SJSA1 (cell line): ENCODE measurements at places on chromosomes 5 and 9. TPM values are rescaled to one million over a fixed set of nuclear protein-coding genes. Genes with fewer than 3 reads are reported as not detected.

DNA sequence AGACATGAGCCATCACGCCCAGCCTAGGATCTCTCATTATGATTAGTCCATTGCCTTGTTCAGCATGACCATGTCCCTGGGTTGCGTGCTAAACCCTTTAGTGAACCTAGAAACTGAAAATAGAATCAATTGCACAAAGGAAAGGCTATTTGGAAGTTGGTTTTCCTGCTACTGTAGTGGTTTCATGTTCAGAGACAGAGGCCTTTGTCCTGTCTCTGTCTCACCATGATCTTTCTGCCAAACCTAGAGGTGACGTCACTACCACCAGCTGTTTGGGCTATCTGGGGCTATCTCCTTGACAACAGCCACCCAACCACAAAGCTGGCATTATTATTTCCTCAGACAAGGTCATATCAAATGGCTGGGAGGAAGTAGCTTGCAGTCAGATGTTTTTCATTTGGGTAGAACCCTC, 4.0 kb upstream of the CDK5RAP2 start:
- no peaks in the 10 kb centered on the region for H3K27me3 ChIP-seq
- H3K4me1 ChIP-seq, result peaks cover 11% of the 10 kb centered on the region
- H3K4me3 ChIP-seq, result no peak overlapping the region
- DNase-seq, result peak; percentile 70

GRCh38 chr5:9698125-9698826, 68.1 kb upstream of the TAS2R1 start:
- no peak overlapping the region for H3K4me3 ChIP-seq
- DNase-seq, result peak; percentile 88
- no peaks in the 10 kb centered on the region for H3K36me3 ChIP-seq
- H3K4me1 ChIP-seq, result peaks cover 27% of the 10 kb centered on the region
- peak overlapping the region; percentile 82 for H3K27ac ChIP-seq
- no peaks in the 10 kb centered on the region for H3K27me3 ChIP-seq

DNA sequence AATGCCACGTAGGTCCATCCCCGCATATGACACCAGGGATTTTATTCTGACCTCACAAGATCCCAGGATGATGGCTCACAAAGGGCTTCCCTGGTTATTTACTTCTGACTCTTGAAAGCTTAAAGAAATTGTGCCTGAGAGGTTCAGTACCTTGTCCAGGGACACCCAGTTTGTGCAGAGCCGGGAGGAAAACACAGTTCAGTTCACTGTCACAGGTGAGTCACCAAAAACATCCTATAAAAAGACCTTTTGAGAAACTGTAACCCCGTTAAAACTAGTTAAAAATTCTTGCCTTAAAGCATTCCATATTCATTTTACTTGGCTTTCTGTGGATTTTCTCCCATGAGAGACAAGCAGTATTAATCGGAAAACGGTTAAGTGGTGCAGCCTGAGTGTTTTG, 56.6 kb downstream of the ZNF510 start:
- H3K36me3 ChIP-seq, result no peaks in the 10 kb centered on the region
- no peak overlapping the region for H3K27ac ChIP-seq
- no peak overlapping the region for H3K4me3 ChIP-seq

- no peak overlapping the region for H3K27ac ChIP-seq
- DNase-seq, result no peak
- peaks cover 3% of the 10 kb centered on the region; the same call in 1 of the 2 replicates for H3K4me1 ChIP-seq
- no peaks in the 10 kb centered on the region for H3K36me3 ChIP-seq
- no peak overlapping the region for H3K4me3 ChIP-seq
Measured at GRCh38 chr9:134313470-134313869, 12.8 kb upstream of the RXRA start.

PCDHGA9 gene
- total RNA-seq, result 0.55 TPM in 1 of 2 replicates, not detected in the other

- no peaks in the 10 kb centered on the region for H3K27me3 ChIP-seq
- no peaks in the 10 kb centered on the region; the same call in 1 of the 2 replicates for H3K36me3 ChIP-seq
- H3K4me1 ChIP-seq, result peaks cover 87% of the 10 kb centered on the region
- DNase-seq, result peak; percentile 60
- H3K4me3 ChIP-seq, result no peak overlapping the region
Measured at GRCh38 chr5:57839025-57839424, 356.4 kb upstream of the ACTBL2 start.

ELAVL2 gene
- total RNA-seq, result 0.08 TPM in 1 of 2 replicates, not detected in the other

GRCh38 chr5:95283761-95284571, 928 bp downstream of the MCTP1 start:
- no peaks in the 10 kb centered on the region for H3K36me3 ChIP-seq
- no peak overlapping the region for H3K27ac ChIP-seq
- H3K27me3 ChIP-seq, result peaks cover 95% of the 10 kb centered on the region
- peaks cover 23% of the 10 kb centered on the region for H3K4me1 ChIP-seq
- DNase-seq, result no peak

FOXD4 gene
- total RNA-seq, result 0.24 TPM in 1 of 2 replicates, not detected in the other

GRCh38 chr9:127290561-127291065, 26.0 kb downstream of the GARNL3 start:
- H3K36me3 ChIP-seq, result no peaks in the 10 kb centered on the region
- H3K27me3 ChIP-seq, result no peaks in the 10 kb centered on the region
- H3K4me3 ChIP-seq, result no peak overlapping the region
- no peak overlapping the region for H3K27ac ChIP-seq
- H3K4me1 ChIP-seq, result no peaks in the 10 kb centered on the region

- H3K27me3 ChIP-seq, result no peaks in the 10 kb centered on the region
- no peaks in the 10 kb centered on the region for H3K36me3 ChIP-seq
- H3K4me1 ChIP-seq, result peaks cover 5% of the 10 kb centered on the region
- no peak overlapping the region for H3K27ac ChIP-seq
- H3K4me3 ChIP-seq, result no peak overlapping the region
- no peak for DNase-seq
Measured at GRCh38 chr5:138955013-138955660, 80.0 kb upstream of the LRRTM2 start.

DNA sequence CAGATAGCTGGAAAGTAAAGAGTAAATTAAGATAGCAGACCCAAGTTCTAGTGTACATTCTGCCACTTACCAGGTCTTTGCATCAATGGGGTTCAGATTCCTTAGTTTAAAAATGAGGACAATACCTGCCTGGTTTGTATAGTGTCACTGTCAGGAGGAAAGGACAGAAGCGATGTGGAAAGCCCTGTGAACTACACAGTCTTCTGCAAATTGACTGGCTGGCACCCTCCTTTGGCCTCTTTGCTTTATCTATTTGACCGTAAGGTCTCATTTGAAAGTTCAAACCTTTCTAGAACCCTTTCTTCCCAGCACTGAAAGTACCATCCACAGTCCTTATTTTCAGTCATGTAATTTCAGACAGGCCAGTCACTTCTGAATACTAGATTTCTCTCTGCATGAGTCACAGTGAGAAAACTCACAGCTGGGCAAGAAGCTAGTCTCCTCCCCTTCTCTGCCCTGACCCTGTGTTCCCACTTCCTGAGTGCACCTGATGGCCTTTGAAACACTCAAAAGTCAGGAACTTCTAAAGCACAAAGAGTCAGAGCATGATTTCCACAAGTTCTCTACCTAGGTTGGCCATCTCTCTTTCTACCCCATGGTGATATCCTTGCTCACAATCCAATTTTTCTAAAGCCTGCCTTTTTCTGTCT, 91.3 kb upstream of the RASEF start:
- no peaks in the 10 kb centered on the region for H3K27me3 ChIP-seq
- H3K4me1 ChIP-seq, result no peaks in the 10 kb centered on the region
- H3K4me3 ChIP-seq, result no peak overlapping the region
- H3K36me3 ChIP-seq, result no peaks in the 10 kb centered on the region

DNA sequence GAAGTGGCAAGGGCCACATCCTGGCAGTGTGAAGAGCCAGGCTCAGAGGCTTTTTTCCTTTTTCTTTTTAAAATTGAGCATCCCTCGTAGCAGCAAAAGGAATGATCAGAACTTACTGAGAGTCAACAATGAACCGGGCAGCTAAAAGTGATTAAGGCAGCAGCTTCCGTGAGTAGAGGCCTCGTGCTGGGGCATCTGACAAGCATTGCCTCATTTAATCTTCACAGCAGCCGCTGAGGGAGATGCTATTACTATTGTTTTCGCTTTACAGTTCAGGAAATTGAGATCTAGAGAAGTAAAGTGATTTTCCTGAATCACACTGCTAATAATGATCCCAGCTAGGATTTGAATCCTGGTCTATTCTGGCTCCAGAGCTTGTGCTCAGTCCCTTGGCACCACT, 30.7 kb upstream of the PTGS1 start:
- H3K36me3 ChIP-seq, result no peaks in the 10 kb centered on the region
- no peaks in the 10 kb centered on the region for H3K27me3 ChIP-seq

GRCh38 chr9:127805620-127806019, 2.9 kb downstream of the FPGS start:
- H3K27ac ChIP-seq, result no peak overlapping the region
- DNase-seq, result no peak
- H3K4me1 ChIP-seq, result peaks cover 18% of the 10 kb centered on the region
- peaks cover 61% of the 10 kb centered on the region for H3K36me3 ChIP-seq
- H3K4me3 ChIP-seq, result no peak overlapping the region

- DNase-seq, result peak; percentile 83
- H3K36me3 ChIP-seq, result peaks cover 67% of the 10 kb centered on the region
- peaks cover 43% of the 10 kb centered on the region for H3K4me1 ChIP-seq
Measured at GRCh38 chr5:177309351-177310191, 2.1 kb downstream of the MXD3 start.

DNA sequence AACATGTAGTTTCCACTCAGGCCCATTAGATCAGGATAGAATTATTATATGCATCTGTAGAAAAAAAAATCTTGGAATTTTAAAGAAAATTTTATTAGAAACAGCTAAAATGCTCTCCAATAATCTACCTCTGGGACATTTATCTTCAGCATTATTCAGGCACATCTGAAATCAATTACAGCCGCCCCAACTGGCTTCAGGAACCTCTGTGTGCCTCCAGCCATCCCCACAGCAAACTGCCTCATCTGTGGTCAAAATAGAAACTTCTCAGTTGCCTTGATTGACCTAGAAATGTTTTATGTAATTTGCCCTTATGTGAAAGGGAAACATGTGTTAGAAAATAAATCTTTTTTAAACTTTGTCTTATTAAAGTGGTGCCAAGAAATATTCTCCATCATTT, 120.1 kb upstream of the LPAR1 start:
- H3K4me3 ChIP-seq, result no peak overlapping the region
- no peak overlapping the region for H3K27ac ChIP-seq
- H3K27me3 ChIP-seq, result no peaks in the 10 kb centered on the region

DNA sequence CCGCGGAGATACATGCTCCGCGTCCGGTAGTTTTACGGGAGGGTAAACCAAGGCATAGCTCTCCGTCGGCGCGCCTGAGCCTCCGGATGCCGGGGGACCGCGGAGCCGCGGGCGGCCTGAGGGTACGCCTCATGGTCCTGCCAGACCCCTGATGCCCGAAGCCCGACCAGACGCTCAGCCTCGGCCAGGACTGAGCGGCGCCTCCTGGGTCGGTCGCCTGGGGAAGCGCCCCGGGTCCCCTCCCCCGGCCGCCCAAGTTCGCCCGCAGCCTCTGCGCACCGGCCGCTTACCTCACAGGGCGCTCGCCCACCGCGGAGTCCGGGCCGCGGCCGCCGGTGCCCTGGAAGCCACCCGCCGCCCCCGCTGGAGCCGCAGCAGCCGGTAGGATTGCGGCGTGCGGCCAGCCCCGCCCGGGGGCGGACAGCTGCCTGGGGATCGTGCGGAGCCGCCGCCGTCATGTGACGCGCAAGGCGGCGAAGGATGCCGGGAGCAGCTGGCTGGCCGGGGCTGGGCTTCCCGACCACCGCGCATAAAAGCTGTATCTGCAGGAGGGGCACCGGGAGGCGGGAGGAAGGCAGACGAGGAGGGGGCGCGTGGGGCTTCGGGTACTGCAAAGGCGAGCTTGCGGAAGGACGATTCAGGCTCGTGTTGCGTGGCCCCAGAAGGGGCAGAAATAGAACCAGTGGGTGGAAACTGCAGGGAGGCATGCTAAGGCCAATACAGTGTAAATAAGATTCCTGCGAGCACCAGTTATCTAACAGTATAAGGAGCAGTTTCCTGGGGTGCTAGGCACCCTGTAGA, at the start of gene FBXO10:
FBXO10 (minus strand) TSS at position 460 of the 801 bp plus-strand sequence. CDS start 34,612 bp downstream, outside the sequence.
- no peaks in the 10 kb centered on the region for H3K36me3 ChIP-seq
- no peak within 1 kb of the TSS; the same call in 1 of the 2 replicates for H3K27ac ChIP-seq
- peak; percentile 43 for DNase-seq
- H3K27me3 ChIP-seq, result no peaks in the 10 kb centered on the region
- peak within 1 kb of the TSS; percentile 71 for H3K4me3 ChIP-seq
- peaks cover 9% of the 10 kb centered on the region for H3K4me1 ChIP-seq

PGM5 gene
- total RNA-seq, result 0.03 TPM in 1 of 2 replicates, not detected in the other

SLC28A3 gene
- 0.11 and 0.13 TPM in 2 replicates for total RNA-seq

GRCh38 chr5:1004461-1005248, 3.9 kb upstream of the NKD2 start:
- peaks cover 23% of the 10 kb centered on the region for H3K4me1 ChIP-seq
- H3K27ac ChIP-seq, result no peak overlapping the region
- peak overlapping the region; percentile 40 for H3K4me3 ChIP-seq
- H3K36me3 ChIP-seq, result no peaks in the 10 kb centered on the region
- DNase-seq, result peak; percentile 69

DNA sequence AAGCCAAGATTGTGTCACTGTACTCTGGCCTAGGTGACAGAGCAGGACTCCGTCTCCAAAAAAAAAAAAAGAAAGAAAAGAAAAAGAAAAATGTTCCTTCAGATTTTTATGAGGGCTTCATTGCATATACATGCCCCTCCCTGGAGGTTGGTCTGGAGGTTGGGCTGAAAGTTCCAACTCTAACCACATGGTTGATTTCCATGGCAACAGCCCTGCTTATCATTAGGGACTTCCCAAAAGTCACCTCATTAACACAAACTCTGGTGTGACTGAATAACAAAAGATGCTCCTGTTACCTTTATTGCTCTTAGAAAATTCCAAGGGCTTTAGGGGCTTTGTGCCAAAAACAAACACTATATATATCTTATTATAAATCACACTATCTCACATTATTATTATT, 113.8 kb downstream of the TMC1 start:
- H3K27me3 ChIP-seq, result no peaks in the 10 kb centered on the region
- no peaks in the 10 kb centered on the region for H3K4me1 ChIP-seq
- no peak for DNase-seq
- no peak overlapping the region for H3K27ac ChIP-seq

- DNase-seq, result no peak
- no peaks in the 10 kb centered on the region for H3K36me3 ChIP-seq
- H3K4me3 ChIP-seq, result no peak overlapping the region
- H3K27ac ChIP-seq, result 0 out of 2 replicates have a peak overlapping the region, but pooled peaks have one; percentile 16
Measured at GRCh38 chr5:35136386-35136785, 88.6 kb upstream of the AGXT2 start.

DNA sequence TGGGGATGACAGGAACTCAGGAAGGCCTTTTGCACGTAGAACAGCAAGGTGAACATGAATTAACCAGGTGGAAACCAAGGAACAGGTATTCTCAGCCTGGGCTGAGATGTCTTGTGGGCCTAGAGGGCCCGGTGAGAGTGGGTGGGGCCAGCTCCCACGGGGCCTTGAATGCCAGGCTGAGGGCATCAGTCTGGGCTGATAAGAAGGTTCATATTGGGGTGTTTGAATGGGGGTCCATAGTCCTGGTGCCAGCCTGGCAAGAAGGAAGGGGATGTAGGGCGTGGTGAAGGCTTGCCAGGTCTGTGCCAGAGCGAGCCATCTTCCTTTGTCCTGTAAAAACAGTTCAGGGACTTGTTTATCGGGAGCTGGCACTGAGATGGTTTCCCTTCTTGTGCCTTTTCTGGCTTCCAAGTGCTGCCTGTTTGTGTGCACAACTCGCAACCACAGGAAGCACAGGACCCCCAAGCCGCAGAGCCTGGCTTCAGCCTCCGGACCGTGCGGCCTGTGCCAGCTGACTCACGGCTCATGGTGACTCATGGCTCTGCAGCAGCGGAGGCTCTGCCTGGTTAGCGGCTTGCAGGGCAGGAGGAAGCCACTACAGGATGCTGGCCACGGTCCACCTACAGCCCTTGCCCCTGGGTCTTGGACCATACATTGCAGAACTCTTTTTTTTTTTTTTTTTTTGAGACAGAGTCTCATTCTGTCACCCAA, 2.4 kb downstream of the CARD19 start:
- peak; percentile 95 for DNase-seq
- H3K36me3 ChIP-seq, result peaks cover 4% of the 10 kb centered on the region
- peak overlapping the region; percentile 1; the same call in 1 of the 2 replicates for H3K4me3 ChIP-seq
- peaks cover 38% of the 10 kb centered on the region for H3K4me1 ChIP-seq

GRCh38 chr5:131641494-131641893, 6.5 kb upstream of the RAPGEF6 start:
- H3K4me1 ChIP-seq, result peaks cover 11% of the 10 kb centered on the region
- H3K27me3 ChIP-seq, result no peaks in the 10 kb centered on the region
- DNase-seq, result no peak
- no peak overlapping the region for H3K4me3 ChIP-seq
- no peak overlapping the region for H3K27ac ChIP-seq
